ENCODE measurements at places on chromosomes 6 and 20.
A peak's percentile ranks its signal among the peaks of the same experiment; 100 is the strongest.

DNA sequence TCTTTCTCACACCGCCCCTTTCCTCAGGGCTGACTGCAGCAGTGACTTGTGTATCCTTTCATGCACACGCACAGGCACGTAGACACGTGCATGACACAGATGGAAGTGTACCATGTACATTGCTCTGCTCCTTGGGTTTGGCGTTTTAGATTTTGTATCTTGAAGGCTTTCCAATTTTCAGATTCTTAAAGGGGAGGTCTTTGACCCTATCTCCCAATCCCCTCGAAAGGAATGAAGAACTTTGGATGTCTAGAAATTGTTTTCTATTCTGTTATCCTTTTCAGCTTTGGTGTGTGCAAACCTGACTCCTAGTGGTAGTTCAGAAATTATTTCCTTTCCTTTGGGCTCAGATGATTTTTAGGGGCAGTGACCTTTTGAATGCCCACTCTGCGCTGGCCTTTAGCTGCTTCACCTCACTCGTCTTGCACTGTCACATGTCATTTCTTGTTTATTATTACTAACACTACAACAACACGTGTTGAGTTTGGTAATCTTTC is 63.0 kb downstream of the HIVEP1 start:
- DNase-seq: no peak

- DNase-seq: no peak
These were observed 10.7 kb downstream of the TRERF1 start for GRCh38 chr6:42440778-42441696.

DNA sequence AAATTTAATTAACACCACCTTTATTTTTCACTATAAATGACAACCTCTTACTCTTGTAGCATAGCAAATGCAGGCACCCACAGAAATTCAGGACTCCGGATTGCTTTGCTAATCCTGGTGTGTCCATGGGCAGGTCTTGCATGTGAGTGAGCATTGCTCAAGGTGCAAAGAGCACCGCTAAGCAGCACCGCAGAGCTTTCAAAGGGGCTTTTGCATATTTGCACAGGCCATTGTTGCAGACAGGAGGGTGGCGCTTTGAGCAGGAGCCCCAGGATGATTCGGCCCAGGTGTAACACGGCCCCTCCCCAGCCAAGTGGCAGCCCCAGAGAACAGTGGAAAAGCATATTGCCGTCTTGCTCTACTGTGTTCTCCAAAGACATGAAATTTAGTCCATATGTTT is 293.2 kb downstream of the NRN1 start:
- no peak for DNase-seq

DNA sequence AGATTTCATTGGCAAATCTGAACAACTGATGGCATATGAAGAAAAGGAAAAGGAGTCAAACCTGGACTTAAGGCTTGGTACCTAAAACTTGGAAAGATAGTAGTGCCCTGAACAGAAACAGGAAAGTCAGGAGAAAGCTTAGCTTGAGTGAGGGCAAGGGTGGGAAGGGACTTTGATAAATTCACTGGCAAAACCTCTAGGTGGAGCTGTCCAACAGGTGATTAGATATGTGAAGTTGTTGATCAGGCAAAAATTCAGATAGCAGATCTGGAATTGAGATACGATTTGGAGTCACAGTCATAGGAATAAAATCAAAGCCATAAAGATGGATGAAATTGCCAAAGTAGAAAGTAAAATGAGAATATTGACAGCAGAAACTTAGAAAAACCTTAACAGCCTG is 16.1 kb upstream of the ZNF292 start:
- DNase-seq: peak; percentile 63

- no peak for DNase-seq
These were observed 169.2 kb downstream of the GRM4 start for GRCh38 chr6:33976437-33977360.

DNA sequence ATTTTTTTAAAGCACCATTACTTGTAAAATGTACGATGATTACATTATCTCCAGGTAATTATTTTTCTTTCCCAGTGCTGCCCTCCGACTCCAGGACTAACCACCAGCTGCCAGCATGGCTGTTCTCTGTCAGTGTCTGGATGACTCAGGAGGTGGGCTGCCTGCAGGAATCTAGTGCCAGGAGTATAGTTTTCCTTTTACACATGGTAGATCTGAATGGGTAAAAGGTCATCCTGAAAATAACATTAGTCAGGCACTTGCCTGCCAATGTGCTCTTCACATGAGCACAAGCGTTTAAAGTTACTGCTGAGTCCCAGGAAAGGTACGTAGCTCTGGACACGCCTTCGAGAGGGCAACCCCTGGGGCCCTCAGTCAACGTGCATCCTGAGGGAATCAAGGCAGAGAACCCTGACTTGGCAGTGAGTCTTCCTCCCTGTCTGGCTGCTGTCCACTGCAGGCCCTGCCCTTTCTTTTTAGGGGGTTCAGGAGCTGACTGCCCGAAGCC is 2.4 kb downstream of the DYNLT1 start:
- DNase-seq: no peak

- DNase-seq: no peak
These were observed 20.1 kb downstream of the SAMD5 start for GRCh38 chr6:147528511-147529145.

- no peak for DNase-seq
These were observed 12.2 kb downstream of the PPARD start for GRCh38 chr6:35354361-35355135.

GRCh38 chr6:140379919-140380318 is 1005.5 kb upstream of the CITED2 start:
- no peak for DNase-seq

Data from activated CD4-positive, alpha-beta T cell treated with anti-CD3 and anti-CD28 coated beads, Interleukin-2, amount 50 U/mL, for 24 hours (primary cell).